Tongue (tissue), 3 donors: ENCODE measurements at places on chromosomes 16 and 17. TPM values are rescaled to one million over a fixed set of nuclear protein-coding genes. Genes with fewer than 3 reads are reported as not detected.

GRCh38 chr16:13660807-13661206 is 259.1 kb upstream of the ERCC4 start:
- no peak for DNase-seq

DNA sequence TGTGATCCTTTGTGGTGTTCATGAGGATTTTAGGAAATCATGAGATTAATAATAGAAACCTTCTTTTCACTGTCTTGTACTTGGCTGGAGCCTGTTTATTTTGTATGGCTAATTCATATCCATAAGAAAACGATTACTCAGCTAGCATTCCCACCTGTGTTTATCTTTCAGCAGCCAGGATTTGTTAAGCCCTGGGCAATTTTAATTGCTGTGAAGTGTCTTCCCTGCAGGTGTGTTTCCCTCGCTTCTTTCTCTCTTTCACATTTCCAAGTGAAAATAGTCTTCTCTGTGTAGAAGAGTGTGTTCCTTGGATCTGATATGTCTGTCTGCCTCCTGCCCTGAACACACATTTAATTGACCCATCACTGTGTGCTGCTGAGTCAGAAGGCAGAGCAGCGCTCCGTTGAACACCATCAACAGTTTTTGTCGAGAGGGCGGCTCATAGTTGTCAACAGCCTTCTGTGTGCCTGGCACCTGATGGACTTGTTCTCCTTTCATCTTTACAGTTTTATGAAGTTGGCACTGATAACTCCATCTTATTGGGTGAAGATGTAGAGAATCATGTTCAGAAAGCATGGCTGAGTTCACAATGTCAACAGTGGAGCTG is 83.2 kb downstream of the SPECC1 start:
- DNase-seq = peak; percentile 75

DNA sequence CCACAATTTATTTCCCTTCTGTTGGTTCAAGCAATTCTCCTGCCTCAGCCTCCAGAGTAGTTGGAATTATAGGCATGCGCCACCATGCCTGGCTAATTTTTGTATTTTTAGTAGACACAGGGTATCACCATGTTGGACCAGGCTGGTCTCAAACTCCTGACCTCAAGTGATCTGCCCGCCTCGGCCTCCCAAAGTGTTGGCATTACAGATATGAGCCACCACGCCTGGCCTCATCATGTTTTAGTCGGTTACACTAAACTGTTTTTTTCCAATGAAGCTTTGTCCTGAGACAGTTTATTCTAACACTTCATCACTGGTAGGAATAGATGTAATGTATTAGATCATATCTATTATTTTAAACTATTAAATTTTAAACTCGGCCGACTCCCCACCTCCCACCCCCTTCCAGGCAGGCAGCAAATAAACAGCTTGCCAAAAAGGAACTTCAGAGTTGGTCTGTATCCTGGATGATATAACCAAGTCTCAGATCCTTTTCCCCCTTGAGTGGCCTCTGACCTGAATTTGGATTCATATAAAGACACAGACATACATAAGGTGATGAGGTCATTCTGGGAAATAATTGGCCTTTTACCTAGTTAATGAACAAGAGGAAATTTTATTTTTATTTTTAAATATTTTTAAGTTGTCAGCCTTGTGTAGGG is 18.4 kb upstream of the CORO6 start:
- no peak for DNase-seq

- no peak for DNase-seq
Measured at GRCh38 chr16:52819808-52820207, 232.9 kb downstream of the CHD9NB start.

The CTRB1 gene
- 1.0 TPM for total RNA-seq

GRCh38 chr17:9817086-9817485 is 4.8 kb downstream of the GSG1L2 start:
- DNase-seq = peak; percentile 71

DNA sequence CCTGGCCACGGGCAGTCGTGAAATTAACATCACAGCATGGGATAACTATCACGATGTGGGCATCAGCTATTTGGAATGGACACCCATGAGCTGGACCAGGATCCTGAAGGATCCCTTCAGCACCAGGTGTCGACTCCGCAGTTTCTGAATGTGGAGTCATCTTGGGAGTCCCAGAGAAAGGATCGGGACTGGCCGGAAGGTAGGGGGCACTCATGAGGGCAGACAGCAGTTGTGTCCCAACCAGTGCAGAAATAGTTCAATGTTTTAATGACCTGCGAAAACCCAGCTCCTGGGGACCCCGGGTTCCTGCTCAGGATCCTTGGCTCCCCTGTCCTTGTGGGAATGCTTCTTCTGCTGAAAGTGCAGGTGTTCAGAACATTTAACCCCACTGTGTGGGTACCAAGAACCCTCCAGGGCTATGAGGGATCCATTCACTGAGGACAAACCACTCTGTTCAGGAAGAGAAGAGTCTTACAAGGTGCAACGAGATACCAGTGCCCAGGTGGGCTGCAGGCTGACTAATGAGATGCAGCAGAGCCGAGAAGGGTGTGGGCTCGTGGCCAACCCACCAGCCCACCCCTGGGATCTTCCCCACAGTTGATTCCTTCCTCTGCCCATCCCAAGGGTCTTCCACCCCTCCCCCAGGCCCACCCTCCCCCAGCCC is 154.8 kb downstream of the SALL1 start:
- DNase-seq = no peak

The PRSS53 gene
- 2.9 TPM for total RNA-seq

The TBC1D3C gene
- not detected for total RNA-seq

The CEP295NL gene
- total RNA-seq = 5.9 TPM

GRCh38 chr16:2516391-2517240 is 2.9 kb downstream of the ATP6V0C start:
- no peak for DNase-seq

DNA sequence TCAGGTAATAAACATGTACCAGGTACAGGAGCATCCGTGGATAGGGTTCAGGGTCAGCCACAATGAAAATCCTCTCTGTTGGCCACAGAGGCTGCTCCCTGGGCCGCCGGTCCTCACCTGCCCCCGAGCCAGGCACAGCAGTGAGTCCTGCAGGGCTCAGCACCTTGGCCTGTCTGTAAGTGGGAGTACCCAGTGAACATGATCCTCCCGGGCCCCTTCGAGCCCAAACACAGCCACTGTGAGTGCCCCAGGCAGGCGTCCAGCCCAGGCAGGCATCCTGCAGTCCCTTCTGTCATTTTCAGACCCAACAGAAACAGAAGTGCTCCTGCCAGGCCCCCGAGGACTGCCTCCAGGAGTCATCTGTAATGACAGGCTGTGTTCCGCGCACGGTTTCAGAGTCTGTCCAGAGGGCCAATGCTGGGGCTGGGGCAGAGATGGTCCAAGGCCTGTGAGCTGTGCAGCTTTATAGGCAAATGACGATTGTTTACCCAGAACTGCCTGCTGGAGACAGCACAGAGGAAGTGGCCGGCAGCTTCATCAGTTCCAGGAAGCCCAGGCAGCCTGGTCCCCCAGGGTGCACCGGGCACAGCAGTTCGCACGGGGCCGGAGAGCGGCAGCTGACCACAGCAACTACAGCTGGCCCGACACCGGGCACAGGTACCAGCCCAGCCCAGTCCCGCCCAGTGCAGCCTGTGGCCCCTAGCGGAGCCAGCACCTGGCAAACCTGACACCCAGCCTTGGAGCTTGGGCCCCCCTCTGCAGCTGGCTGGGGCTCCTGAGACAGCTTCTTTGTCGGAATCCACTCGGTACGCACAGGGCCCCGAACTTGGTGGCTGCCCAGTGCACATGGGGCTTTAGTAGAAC is 13.2 kb downstream of the SLC7A5 start:
- DNase-seq = no peak

- DNase-seq = peak; percentile 66
Measured at GRCh38 chr16:70433458-70434103, 5.3 kb downstream of the ST3GAL2 start.

- no peak for DNase-seq
Measured at GRCh38 chr17:74607221-74607620, 15.1 kb upstream of the CD300LD start.

GRCh38 chr16:1899641-1900451 is 18.4 kb downstream of the HS3ST6 start:
- DNase-seq = no peak

DNA sequence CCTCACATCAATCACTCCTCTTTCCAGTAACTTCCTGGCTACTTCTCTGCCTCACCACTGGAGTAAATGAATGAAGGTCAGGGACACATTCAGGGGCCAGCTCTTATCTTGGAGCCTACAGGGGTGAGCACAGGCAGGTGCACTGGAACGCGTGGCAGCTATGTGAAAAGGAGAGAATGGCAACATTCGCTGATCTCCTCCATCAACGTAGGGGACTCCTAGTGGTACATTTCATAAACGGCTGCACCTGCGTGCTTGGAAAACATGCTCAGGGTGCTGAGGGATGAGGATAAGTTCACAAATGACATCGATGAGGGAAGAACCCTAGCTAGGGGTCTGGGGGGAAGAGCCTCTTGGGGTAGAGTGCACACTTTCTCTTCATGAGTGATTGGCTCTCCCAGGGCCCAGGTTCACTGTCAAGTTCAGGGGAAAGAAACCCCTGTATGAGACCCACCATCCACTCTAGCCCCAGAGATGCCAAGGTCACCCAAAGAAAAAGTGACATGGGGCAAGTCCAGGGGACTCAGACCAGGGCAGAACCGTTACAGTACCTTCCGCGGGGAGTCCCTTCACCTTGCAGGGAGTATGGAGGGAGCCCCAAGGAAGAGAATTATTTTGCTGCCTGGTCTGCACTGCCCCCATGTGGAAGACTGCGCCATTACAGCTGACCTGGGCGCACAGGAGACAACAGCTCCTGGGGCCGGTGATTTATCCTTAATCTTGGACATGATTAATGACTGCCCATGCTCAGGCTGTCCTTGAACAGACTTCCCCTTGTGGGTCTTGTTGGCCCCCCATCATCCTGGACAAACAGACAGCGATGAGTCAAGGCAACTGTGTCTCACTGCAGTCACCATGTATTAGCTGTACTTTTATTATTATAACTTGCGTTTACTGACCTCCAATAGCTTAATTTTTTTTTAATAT is 30.1 kb downstream of the VAC14 start:
- DNase-seq = peak; percentile 81

GRCh38 chr17:55641676-55642081 is 81.0 kb downstream of the TMEM100 start:
- DNase-seq = peak; percentile 84

DNA sequence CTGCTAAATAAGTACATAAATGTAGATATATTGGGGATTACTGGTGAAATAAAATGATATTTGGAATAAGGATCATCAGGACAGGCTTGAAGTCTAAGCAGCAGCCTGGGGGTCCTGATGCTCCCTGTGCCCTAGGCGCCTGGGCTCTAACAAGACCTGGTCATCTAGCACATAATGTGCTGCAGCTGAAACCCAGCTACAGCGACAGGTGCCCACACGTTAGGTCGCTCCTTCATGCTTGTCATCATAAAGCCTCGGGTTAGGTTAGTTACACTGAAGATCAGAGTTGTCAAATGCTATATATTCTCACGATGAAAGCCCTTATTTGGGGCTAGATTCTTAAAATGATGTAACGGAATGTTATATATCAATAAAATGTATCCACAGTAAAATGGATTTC is 11.5 kb downstream of the NARF start:
- DNase-seq = no peak
